ENCODE measurements at places on chromosomes 2 and 18. TPM values are rescaled to one million over a fixed set of nuclear protein-coding genes. Genes with fewer than 3 reads are reported as not detected.

DNA sequence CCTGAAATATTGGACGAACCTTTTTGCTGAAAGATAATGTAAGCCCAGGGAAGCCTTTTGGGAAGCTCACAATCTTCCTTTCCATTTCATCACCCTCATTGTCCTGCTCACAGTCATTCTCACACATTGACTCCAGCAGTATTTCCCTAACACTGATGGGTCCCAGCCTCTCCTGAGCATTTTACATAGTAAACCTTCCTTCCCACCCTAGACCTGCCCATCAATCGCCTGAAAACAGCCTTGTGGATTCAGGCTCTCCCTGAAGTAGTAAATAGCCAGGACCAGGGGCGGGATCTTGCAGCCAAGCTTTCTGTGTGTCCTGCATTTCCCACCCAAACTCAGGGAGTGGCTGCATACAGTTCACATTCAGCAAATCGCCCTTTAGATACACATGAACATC, 149.9 kb downstream of the CYRIA start:
- DNase-seq = no peak

DNA sequence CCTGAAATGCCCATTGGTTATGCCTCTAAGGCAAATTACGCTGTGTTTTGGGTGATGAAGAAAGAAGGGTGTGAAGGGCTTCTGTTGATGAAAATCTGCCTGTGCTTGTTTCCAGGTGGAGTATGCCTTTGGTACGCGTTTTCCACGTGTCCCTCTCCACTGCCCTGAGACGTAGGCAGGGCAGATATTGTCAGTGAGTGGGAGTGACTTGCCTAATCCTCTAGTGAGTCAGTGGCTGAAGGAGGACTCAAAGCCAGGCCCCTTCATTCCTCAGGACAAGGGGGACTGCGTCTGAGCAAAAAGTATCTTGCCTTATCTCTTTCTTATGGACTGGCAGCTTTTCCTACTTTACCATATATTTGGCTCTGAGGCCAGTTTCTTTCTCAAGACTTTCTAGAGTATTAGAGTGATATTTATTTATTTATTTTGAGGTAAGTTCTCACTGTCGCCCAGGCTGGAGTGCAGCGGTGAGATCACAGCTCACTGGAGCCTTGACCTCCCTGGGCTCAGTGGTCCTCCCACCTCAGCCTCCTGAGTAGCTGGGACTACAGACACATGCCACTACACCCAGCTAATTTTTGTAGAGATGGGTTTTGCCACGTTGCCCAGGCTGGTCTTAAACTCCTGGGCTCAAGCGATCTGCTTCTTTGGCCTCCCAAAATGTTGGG, 10.2 kb downstream of the RALB start:
- DNase-seq = no peak

DNA sequence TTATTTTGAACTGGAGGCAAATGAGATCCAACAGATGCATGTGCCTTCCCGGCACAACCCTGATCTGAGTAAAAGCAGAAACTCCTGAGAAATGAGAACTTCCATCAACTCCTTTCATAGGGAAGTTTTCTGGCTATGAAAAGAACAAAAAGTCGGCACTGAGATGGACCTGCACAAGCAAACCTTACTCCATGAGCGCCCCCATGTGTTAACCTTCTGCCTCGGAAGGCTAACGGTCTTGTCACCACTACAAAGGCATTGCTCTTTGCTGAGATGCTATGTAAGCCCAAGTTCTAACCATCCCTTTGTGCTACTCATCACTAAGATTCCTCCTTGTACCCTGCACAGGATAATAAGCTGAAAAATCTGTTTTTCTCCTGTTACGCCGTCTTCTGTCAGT, 57.3 kb upstream of the SULT1C3 start:
- no peak for DNase-seq

RFTN2 gene
- total RNA-seq = 4.5 TPM

GRCh38 chr2:64738026-64738425, 84.3 kb upstream of the SERTAD2 start:
- DNase-seq = no peak

Measured in right atrium auricular region (tissue), 2 donors.